NCI-H526 treated with DMSO at 0.1 percent for 48 hours (cell line): ENCODE measurements at places on chromosomes 12 and 14.

DNA sequence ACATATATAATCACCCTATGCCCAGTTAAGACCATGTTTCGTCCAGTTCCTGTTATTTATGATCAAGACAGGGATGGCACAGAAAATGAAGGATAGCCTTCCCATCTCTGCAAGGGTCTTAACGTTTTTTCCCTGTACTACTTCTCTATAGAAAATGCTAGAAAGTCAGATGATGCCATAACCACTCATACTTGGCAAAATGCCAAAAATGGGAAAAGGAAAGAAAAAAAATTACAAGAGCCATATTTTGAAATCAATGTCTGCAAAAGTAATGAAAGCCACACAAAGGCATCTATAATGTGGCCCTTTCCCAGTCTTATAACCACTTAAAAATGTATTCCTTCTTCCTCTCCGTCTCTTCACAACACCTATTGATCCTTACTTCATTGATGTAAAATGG, 1.8 kb upstream of the MYL6B start:
- no peak for DNase-seq

GRCh38 chr14:55645145-55645544, 65.1 kb downstream of the KTN1 start:
- DNase-seq = no peak

GRCh38 chr14:24232121-24232644, at the start of gene NEDD8:
NEDD8 (minus strand) TSS chr14:24232367; CDS start chr14:24232267, 100 bp downstream.
- DNase-seq = peak; percentile 85

- DNase-seq = no peak
These were observed 1077.2 kb downstream of the BCL11B start for GRCh38 chr14:98194821-98195220.

DNA sequence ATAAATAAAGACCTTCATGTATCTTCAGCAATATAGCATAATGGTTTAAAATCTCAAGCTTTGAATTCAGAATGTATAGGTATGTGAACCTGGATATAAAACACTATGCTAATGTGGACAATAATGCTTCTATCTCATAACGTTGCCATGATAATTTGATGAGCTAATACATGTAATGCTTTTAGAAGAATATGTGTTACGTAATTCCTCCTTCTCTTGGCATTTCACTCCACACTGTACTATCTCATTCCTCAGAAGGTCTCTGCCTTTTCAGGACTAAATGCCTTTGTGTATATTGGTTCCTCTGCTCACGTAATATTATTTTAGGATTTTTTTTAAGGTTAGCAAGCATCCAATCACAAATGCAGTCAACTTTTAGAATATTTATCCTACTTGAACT, 86.5 kb downstream of the FOXA1 start:
- no peak for DNase-seq

DNA sequence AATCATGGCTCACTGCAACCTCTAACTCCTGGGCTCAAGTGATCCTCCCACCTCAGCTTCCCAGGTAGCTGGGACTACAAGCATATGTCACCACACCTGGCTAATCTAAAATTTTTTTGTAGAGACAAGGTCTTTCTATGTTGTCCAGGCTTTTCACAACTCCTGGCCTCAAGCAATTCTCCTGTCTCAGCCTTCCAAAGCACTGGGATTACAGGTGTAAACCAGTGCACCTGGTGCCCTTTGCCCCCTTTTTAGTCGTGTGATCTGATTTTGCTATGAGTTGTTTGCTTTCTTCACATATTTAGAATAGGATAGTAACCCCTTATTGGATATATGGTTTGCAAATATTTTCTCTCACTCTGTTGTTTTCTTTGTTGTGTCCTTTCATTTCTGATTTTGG, 1.7 kb upstream of the RAD52 start:
- DNase-seq = peak; percentile 5

GRCh38 chr14:104107611-104108569, 22.4 kb downstream of the ASPG start:
- no peak for DNase-seq
